ENCODE measurements at places on chromosomes 1 and 21.

GRCh38 chr21:44510508-44511218 is 29.3 kb downstream of the KRTAP10-1 start:
- DNase-seq: peak; percentile 46

- DNase-seq: no peak
These were observed 40.4 kb upstream of the ZSWIM5 start for GRCh38 chr1:45246760-45247159.

- no peak for DNase-seq
These were observed 37.1 kb downstream of the DDAH1 start for GRCh38 chr1:85427849-85428248.

GRCh38 chr1:4463631-4464030 is 190.8 kb upstream of the AJAP1 start:
- no peak for DNase-seq

- DNase-seq: no peak
These were observed 10.4 kb downstream of the STYXL2 start for GRCh38 chr1:167104256-167104633.

- no peak for DNase-seq
These were observed 61.1 kb upstream of the GNG4 start for GRCh38 chr1:235710687-235711086.

DNA sequence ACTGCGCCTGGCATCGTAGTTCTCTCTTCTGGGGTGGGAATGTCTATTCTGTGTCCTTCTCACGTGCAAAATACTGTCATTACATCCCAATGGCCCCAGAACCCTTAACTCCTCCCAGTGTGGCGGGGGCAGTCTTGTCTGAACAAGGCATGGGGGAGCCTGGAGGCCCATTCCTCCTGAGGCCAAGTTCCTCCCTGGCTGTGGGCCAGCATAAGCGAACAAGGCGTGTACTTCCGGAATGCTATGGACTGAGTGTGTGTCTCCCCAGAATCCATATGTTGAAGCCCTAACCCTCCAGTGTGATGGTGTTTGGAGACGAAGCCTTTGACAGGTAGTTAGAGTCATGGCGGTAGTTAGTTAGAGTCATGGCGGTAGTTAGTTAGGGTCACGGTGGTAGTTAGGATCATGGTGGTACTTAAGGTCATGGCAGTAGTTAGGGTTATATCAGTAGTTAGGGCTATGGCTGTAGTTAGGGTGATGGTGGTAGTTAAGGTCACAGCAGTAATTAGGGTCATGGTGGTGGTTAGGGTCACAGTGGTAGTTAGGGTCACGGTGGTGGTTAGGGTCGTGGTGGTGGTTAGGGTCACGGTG is 71.0 kb downstream of the PRKCZ start:
- no peak for DNase-seq

GRCh38 chr1:183831311-183831710 is 26.4 kb downstream of the RGL1 start:
- DNase-seq: no peak

DNA sequence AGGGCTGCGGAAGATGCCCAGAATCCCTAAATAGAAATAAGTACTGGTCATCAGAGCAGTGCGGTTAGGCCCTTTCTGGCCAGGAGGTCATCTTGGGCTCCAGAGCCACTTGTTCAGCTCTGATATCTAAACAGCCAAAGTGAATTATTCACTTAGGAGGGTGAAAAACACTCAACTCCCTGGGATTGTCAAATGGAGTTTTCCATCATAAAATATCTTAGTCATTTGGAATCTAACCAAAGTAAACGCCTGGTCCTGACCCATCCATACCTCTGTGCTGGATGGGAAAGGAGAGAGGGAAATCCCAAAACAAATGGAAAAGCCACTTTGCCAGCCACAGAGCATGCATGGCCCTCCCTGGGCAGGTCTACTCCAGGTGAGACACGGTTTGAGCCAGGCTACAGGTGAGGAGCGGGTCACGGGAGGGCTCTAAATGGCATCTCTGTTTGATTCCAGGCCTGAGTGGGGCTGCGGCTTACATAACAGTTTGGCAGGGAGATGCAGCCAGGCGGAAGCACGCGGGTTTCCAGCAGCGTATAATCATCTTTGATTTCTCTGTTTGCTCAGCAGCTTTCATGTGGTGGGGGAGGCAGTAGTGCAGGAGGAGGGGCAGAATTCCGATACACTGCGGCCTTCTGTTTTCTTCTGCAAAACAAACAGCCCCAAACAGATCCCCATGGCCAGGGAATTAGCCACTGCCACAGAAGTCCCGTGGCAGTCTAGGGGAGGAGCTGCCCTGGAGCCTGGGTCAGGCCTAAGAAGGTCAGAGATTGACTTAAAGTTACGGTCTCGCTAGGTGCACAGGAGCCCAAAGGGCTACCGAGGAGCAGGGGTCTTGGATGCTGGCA is 59.1 kb upstream of the ZNF648 start:
- no peak for DNase-seq

GRCh38 chr1:79797487-79797886 is 791.0 kb upstream of the ADGRL4 start:
- no peak for DNase-seq

GRCh38 chr1:107004421-107004820 is 52.1 kb upstream of the PRMT6 start:
- DNase-seq: no peak

DNA sequence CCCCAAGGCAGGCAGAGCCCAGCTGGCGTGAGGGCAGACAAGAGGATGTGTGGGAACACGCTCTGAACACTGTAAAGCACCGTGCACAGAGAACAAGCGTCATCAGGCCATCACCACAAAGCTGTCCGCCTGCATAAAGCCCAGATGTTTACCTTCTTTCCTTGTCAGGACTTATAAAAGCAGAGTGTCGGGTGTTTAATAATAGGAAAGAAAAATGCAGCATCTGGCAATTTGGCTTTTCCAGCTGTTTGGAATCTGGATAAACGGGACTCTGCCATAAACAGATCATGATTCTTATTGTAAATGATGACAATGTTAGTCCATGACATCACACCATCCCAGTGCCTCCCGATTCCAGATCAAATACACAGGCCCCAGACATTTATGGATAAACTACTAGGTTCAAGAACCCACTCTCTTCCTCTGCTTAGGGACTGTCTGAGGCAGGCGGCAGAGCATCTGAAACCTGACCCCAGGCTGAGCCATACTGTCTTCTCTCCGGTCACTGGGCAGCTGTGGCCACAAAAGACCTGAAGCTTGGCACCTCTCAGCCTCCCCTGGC is 4.2 kb downstream of the GLIS1 start:
- no peak for DNase-seq

- DNase-seq: no peak
These were observed 108.6 kb upstream of the RUNX3 start for GRCh38 chr1:25038699-25039098.

- DNase-seq: no peak
These were observed 1.6 kb downstream of the CD53 start for GRCh38 chr1:110874324-110875215.

DNA sequence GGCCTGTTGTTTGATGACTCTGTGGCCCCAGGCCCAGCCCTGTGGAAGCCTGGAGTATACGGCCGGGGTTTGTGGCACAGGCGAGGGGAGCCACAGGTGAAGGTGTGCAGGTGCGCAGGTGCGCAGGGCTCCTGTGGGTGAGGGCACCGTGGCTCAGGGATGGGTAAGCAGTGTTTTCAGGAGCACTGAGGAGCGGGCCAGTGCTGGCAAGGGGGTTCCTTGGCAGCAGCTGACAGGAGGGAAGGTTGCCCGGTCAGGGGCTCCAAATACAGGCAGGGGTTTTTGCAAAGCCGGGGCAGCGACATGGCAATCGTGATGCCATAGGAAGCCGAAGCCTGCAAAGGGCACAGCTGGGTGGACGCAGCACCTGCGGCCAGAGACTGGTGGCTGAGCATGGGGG is 20.7 kb downstream of the AGPAT3 start:
- DNase-seq: no peak

DNA sequence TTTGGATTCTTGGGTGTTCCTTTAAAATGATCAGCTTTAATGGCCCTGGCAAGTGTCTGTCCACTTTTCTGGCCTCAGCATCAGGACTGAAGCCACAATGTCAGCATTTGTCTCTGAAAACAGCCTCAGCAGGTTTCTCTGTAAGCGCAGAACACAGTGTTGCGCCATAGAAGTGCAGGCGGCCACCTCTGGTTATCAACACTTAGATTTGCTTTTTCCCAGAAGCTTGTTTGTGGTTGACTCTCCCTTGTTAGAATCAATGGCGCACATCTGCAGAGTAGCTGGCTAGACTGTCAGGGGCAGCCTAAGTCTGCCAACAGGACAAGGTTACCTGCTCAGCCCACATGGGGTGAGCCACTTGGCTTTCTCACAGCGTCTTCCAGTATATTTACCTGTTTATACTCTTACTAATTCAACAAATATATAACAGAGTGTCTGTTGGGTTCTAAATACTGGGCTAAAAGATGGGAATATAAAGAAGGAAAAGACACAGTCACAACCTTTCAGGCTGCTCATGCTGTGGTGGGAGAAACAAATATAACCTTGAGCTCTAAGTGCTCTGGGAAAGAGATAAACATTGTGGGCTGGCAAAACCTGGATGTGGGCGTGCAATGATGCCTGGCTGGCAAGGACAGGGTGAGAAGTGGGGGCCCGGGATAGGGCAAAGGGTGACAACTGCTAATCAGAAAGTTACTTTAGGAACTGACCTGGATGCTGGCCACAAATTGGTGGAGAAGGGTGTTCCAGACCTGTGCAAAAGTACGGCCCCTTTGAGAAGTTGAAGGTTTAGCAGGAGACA is 149.3 kb upstream of the KIAA0040 start:
- DNase-seq: no peak

GRCh38 chr1:184958554-184959353 is 15.6 kb downstream of the NIBAN1 start:
- DNase-seq: no peak

- no peak for DNase-seq
These were observed 272.6 kb upstream of the SGIP1 start for GRCh38 chr1:66261364-66261763.

DNA sequence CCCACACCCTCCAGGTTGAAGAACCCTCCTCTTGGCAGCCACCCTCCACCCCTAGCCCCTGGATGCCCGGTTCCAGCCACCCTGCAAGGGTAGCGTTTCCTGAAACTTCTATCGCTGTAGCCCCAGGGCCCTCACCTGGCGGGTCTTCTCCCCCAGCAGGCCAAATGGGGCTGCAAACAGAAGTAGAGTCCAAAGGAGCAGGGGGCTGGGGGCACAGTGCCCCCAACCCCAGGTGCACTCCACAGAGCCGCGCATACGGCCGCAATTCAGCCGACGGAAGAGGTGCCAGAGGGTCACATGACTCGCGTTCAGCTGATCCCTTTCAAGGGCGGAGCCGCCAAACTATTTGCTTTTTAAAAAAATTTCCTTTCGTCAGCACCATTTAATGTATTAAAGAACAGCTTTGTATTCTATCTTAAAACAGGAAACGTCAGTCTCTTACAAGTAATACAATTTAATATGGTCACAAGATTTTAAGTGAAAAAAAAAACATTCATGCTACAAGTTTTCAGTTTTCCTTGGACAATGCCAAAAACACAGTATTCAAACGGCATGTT is at the start of gene GLMP:
Gene GLMP, minus strand, starts transcription at position 289 of the 557 bp plus-strand sequence. Its CDS starts 34 bp downstream, at position 255.
- peak; percentile 17 for DNase-seq

- DNase-seq: no peak
These were observed 20.6 kb upstream of the MAGI3 start for GRCh38 chr1:113369699-113370098.
